Skeletal muscle cell (primary cell): ENCODE measurements at places on chromosomes 12 and 14.

- DNase-seq, result no peak
These were observed 2.4 kb downstream of the RACGAP1 start for GRCh38 chr12:50022903-50023302.

DNA sequence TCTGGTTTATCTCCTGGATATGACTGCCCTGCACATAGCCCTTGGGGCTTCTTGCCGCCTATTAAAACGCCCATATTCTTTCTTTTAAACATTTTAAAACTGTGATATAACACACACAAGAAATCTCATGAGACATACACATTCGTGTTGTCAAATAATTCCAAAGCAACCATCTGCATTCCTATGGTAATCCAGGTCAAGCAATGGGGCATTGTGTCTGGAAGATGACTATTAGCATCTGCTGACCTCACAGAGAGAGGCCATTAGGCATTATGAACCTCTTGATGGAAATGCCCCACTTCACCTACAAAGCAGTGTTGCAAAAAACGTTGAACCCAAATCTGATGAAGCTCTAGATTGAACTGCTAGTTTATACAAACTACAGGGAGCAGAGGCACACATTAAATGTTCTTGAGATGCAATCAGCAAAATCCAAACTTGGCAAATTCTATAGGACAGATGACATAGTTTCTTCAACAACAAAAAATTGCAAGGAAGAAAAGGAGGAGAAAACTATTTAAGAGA is 513.8 kb upstream of the CCDC196 start:
- DNase-seq, result peak; percentile 6

GRCh38 chr12:76548222-76548837 is 11.2 kb downstream of the OSBPL8 start:
- DNase-seq, result no peak

GRCh38 chr14:70788898-70789297 is 20.4 kb downstream of the MAP3K9 start:
- DNase-seq, result no peak

DNA sequence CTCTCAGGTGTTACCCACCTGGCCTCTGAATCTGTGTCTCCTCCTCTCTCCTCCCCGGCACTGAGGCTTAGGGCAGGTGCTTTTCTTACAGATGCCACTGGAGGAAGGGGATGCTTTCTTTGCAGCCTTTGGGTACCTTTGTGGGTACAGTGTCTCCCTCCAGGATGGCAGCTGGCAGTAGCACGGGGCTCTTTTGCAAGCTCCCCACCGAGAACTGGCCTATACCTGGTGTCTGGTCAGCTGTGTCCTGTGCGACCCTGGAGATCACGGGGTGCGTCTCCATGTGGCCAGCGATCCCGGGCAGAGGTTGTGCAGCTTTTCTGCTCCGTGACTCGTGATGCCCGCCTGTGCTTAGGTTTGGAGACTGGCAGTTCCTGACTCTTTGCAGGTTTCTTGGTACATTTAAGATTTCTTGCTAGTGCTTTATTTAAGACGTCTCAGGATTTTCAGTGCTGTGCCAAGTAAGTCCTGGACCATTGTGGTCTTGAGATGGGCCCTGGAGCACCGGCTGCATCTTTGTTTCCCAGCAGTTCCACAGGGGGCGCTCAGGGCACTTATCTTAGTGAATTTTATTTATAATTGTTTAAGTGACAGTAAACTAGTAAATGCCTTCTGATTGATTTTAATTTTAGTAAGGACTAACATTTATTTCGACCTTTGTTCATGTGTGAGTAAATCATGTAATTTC is 68.9 kb downstream of the DDX51 start:
- no peak for DNase-seq

- DNase-seq, result no peak
These were observed 8.0 kb downstream of the DGKA start for GRCh38 chr12:55938826-55939501.
